ENCODE measurements at places on chromosomes 7 and 10. TPM values are rescaled to one million over a fixed set of nuclear protein-coding genes. Genes with fewer than 3 reads are reported as not detected.

The GIGYF1 gene
- 10.1 TPM for total RNA-seq

The SFXN3 gene
- total RNA-seq, result 48.7 TPM

The PNLIPRP1 gene
- not detected for total RNA-seq

The PNLIPRP3 gene
- total RNA-seq, result not detected

The FAM237B gene
- not detected for total RNA-seq

The RTKN2 gene
- total RNA-seq, result 0.71 TPM

Data from myometrial cell (primary cell).